Amniotic stem cell (primary cell): ENCODE measurements at places on chromosomes 6 and 20.
A peak's percentile ranks its signal among the peaks of the same experiment; 100 is the strongest.

GRCh38 chr6:83758533-83758932, 49.6 kb upstream of the SNAP91 start:
- no peak for DNase-seq

GRCh38 chr6:97095311-97095850, 170.9 kb downstream of the KLHL32 start:
- DNase-seq: no peak

DNA sequence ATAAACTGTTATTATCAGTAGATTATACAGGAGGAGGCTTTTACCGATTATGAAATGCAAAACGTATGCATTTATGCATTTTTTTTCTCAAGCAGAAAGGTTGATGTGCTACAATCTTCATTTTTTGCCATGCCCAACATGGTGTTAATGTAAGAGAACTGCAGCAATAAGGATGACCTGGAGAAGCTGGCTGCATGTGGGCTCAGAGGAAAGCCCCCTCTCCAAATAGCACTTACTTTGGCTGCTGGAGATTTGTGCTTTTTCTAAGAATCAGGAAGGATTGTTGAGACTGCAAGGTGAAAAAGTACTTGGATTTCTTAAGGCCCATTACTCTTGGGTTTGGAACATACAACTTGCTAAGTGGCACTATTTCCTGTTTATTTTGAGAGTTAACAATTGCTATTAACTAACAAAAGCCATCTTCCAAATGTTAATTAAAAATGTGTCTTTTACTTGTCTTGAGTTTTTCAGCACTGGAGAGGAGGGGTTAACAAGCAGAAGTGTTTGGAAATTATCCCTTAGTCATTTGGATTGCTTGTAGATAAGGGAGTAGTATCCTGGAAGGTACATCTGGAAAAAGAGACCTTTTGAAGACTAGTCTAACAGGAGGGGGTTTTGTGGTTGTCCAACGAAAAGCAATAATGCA, 5.6 kb downstream of the SOX4 start:
- DNase-seq: no peak

- no peak for DNase-seq
These were observed 60.9 kb downstream of the SAMD3 start for GRCh38 chr6:130161683-130162404.

DNA sequence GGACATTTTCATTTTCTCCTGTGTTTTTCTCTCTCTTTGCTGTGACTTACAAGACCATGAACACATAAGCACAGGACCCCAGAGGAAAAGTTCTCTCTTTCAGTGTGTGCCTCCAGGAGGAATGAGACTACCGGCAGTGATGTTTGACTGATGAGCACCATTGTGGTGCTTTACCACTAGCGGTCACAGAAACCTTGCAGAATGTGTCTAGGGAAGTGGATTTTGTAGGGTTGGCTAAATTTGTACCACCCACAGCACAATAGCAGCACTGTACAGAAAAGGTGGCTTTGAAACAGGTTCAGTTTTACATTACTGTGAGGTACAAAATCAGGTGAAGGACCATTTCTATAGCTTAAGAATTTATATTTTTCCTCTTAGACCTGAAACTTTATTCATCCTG, 301.9 kb upstream of the SUPT3H start:
- DNase-seq: no peak

DNA sequence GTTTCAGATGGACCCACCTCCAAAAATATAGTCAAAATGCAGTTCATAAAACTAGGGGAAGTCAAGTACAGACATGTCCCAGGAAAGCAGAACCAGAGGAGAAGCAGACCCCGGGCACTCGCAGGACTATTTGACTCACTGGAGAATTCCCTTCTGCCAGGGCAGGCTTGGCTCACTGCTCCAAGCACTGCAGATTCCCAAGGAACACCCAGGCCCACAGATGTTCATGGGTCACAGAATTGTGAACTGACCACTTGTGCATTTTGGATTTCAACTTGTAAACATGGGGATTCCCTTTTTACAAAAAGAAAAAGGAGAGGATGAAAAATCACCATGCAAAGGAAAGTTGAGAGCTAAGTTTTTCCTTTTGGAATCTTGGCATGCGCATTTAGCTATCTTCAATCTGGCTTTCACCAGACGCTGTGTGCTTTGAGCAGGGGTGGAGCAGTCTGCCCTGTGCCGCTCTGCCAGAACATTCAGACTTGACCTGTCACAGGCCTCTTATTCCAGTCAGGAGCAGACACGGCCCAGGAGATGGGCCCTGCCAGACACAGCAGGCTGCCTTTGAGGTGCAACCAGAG, 237.5 kb upstream of the TAB2 start:
- DNase-seq: no peak

DNA sequence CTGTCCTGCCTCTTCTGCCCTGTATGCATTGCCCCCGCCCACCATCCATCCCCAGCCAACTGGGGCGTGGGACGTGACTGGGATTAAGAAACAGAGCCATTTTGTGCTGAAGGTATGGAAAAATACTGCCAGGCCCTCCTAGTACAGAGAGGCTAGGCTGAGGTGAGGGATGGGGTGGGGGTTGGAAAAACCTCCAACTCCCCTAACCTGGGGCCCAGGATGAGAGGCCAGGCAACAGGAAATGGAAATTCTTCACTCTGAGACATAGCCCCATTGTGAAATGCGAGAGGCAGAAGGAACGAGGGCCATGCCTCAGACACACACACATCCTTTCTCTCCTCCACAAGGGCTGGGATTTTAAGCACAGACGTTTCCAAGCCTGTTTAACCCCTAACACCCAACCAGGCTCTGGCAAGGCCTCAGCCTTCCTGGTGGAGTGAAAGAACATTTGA, 19.9 kb downstream of the KCNK5 start:
- DNase-seq: no peak

DNA sequence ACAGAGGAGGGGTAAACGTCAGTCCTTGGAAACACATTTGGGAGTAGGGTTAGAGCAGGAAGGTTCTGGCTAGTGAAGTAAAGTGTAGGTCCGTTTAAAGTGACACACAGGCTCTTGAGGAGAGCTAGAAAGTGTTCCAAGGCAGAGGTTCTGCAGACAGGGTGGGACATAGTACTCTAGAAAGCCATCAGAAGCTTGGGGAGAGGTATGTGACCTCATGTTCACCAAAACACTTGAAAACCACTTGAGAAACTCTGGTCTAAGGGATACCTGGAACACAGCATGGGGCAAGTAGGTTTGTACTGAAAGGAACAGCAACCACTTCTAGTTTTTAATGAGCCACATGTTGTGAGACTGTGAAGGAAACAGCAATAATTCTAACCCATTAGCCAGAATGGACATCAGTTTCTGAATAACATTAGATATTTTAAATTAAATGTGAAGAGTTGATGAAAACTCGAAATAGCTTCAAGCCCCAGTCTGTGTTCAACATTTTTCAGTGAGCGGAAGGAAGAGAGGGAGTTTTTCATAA, 49.0 kb downstream of the SOBP start:
- no peak for DNase-seq

DNA sequence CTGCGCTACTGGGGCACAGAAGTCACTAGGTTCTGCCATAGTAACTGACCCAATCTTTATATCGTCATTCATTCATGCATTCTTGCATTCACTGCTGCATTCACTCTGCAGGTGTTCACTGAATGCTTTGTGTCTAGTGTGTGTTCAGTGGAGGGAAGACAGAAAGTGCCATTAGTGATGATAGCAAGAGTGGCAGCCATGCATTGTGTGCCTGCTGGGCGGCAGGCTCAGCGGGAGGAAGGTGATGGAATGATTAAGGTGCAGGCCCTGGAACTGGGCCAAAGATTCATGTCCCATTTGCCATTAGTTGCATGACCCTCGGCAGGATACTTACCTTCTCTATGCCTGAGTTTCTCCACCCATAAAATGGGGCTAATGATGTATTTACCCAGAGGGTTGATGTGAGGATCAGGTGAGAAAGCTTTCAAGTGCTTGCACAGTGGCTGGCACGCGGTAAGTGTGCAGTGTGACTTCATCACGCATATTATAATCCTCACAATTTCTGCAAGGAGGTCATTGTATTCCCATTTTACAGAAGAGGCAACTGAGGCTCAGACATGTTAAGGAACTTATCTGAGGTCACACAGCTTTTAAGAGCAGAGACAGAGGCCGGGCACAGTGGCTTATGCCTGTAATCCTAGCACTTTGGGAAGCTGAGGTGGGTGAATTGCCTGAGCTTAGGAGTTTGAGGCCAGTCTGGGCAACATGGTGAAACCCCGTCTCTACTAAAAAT, 40.1 kb downstream of the ITPR3 start:
- no peak for DNase-seq

DNA sequence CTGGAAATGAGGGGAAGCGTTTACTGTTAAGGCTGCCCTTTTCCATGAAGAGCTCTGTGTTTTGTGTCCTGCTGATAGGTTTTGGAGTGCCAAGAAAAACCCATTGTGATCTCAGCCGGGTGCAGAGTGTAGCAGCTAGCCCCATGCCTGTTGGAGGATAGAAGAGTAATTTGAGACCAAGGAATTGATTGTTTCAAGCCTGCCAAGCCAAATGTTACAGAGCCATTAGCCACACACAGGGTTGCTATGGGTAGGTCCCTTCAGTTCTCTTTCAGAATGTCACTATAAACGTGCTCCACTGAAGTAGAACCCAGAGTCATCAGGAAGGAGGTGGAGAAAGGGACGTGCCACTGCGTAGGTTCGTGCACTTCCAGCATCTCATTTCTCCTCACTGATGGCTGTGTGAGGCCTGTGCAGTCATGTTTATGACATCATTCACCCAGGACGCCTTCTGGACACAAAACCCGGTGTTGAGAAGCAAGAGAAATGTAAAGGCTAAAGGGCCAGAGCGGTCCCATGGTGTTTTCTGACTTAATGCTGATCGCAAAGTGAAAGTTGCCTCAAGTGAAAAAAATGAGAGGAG, 6.6 kb downstream of the GMPR start:
- DNase-seq: no peak

DNA sequence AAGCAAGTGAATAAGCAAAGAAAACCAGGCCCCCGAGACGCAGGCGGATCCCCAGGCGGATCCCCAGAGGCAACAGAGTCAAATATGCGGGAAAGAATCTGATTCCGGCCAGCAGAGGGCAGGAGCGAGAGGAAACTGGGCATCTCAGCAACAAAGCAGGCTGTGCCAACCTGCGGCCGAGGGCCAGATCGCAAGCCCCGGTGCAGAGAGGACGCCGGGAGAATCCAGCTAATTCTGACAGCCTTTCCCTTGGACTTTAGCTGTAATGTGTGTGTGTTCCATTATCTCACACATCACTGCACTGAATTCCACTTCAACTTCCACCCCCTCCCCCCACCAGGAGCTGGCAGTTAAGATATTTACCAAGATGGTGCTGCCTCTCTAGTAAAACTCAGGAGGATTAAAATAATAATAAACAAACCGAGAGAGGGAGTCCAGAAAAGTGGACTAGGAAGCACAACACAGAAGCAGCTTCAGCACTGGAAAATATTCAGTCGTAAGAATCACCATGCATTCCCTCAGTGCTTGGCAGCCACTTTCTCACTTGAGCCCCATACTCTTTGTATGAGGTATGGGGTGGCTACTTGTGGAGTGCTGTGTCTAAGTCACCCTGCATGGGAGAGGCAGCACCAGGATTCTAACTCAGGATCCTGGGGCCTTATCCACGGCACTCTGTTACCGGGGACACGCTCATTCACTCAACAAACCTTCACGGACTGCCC, 66.2 kb upstream of the SNX9 start:
- peak; percentile 87 for DNase-seq

DNA sequence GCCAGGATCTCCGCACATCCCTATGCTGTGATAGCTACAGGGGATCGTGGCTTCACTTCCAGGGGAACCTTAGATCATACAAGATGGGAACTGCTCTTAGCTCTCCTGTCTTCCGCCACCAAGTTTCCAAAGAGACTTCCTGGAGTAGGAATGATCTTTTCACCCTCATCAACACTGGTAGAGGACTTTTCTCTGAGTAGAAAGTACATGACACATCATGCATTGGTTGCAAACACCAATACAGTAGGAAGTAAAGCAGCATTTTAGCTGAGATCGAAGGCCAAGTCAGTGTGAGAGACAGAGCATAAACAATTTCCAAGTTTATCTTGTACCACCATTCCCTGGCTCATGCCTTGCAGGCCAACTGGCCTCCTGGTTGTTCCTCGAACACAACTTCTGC, 113.1 kb upstream of the NEDD9 start:
- no peak for DNase-seq

DNA sequence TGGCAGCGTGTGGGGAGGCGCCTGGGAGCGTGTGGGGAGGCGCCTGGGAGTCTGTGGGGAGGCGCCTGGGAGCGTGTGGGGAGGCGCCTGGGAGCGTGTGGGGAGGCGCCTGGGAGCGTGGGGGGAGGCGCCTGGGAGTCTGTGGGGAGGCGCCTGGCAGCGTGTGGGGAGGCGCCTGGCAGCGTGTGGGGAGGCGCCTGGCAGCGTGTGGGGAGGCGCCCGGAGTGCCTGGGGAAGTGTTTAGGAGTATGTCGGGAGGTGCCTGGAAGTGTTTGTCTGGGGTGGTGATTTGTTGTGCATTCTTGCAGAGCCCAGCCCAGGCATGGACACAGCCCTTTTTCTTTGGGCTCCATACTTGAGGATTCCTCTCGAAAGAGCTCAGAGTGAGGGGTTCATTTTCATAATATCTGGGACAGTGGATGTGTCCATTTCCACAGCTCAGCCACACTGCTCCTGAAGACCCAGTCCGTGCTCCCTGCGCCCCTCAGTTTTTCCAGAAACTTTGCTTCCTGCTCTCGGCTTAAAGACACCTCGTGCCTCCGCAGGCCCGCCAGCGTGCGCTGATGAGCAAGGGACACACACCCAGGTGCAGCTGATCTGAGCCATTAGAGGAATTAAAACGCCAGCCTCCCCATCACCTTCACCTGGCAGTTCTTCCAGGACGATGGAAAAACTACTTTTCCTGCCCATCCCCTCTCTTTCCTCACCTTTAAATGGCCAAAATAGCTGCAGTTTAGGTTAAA, 172.2 kb upstream of the THBS2 start:
- no peak for DNase-seq

DNA sequence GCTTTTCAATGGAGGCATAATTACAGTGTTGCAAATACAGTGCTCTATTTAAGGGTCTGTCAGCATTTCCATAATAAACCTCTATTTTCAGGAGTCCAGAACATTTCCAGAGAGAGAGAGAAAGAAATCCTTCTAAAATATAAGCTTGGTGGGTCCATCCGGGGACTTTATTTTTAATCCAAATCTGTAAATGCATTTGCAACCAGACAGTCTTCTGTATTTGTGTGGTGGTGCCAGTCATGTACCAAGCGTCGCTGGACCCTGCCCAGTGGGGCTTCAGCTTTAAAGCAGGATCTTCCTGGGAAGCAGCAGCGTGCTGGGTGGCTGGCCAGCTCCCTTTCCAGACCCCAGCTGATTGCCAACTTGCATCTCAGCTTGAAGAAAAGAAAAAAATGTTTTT, 256.5 kb upstream of the SUPT3H start:
- no peak for DNase-seq

GRCh38 chr20:50014570-50015562, 32.1 kb downstream of the SNAI1 start:
- DNase-seq: no peak
